ENCODE measurements at places on chromosomes 4 and X.

- DNase-seq, result no peak
Measured at GRCh38 chrX:135396566-135396965, 25.2 kb upstream of the SMIM10L2A start.

GRCh38 chr4:7139167-7139982 lies 53.0 kb upstream of the SORCS2 start:
- DNase-seq, result no peak

DNA sequence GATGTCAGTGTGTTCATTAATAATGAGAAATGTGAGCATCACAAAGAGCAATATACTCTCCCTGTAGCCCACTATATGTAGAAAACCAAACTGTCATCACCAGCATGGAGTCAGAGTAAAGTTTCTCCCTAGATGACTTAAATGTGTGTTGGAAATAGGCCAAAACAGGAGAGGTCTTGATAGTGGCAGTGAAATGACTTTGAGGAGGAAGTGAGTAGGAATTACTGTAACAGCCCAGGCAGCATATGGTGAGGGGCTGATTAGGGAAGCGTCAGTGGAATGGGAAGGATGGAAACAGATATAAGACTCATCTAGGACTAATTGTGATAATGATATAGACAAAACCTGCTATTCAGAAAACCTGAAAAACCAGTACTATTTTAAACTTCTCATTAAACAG lies 83.9 kb downstream of the ATXN3L start:
- no peak for DNase-seq

GRCh38 chr4:183353557-183353956 lies 31.3 kb upstream of the CLDN24 start:
- no peak for DNase-seq

GRCh38 chr4:114040319-114041116 lies 61.1 kb upstream of the ARSJ start:
- no peak for DNase-seq

- no peak for DNase-seq
Measured at GRCh38 chr4:153371701-153372234, 27.3 kb downstream of the MND1 start.

- peak; percentile 19 for DNase-seq
Measured at GRCh38 chr4:163540977-163541376, 46.5 kb downstream of the TMA16 start.

DNA sequence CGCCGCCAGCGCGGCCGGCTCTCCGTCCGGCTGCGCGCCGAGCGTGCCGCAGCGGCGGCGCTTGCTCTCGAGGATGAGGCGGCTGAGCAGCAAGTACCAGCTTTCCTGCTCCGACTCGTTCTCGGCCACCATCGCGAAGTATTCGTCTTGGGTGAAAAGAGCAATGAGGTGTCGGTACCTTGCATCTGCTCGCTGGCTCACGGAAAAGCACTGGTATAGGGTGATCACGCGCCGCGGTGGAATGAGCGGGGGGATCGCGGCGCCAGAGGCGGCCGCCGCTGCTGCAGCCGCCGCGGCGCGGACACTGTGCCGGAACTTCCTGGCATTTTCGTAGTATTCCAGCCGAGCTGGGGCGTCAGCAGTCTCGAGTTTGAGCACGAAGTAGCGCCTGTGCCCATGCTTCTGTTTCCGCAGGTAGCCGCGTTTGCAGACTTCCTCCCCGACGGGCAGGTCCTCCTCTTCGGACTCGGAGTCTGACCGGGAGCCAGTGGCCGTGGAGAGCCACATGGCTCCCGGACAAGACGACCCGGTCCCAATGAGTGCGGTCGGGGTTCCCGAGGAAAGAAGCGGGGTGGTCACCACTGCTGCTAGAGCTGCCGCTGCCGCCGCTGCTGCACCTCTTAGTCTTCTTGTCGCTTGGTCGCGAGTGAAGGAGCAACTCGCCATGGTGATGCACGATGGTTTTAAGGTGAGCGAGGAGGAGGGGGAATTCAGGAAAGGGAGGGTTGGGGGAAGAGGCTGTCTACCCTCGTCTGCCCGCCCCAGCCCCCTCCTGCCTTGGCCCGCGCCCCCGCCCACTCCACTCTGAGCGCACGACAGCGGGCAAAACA lies 469 bp downstream of the IRS4 start:
- no peak for DNase-seq

- no peak for DNase-seq
Measured at GRCh38 chr4:53515076-53515475, 76.2 kb downstream of the LNX1 start.

DNA sequence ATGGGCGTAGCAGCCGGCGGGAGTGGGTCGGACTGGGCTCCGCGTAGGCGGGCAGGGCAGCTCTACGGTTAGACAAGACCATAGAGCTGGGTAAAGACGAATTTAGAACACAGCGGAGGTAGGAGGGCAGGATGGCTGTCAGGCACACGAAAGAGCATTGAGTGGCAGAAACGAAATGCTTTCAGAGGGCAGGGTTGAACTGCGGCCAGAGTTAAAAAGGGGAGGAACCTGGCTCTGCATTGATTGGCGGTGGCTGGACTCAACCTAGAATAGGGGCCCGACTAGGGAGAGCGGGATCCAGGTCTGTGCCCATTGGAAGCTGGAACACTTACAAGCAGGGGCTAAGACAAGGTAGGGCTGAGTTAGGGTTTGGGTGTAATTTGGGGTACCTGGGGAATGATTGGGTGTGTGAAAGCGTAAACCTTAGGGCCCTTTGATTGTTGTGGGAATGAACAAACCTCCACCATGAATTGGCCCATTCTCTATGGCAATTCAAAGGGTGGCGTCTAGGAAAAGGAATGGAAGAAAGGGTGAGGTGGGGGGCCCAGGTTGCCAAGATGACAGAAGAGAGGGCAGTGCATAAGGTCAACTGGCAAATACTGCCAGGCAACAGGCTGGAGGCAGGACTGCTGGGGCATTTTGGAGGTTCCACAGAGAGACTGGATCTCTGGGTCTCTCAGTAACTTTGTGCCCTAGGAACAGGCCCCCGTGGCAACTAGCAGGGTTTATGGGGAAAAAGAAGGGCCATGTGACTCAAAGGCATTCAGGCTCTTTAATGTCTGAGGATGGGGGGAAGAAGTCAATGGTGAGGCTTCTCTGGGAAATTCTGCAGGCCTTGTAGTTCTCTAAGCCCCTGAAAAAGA lies 911 bp upstream of the ELK1 start:
- no peak for DNase-seq

DNA sequence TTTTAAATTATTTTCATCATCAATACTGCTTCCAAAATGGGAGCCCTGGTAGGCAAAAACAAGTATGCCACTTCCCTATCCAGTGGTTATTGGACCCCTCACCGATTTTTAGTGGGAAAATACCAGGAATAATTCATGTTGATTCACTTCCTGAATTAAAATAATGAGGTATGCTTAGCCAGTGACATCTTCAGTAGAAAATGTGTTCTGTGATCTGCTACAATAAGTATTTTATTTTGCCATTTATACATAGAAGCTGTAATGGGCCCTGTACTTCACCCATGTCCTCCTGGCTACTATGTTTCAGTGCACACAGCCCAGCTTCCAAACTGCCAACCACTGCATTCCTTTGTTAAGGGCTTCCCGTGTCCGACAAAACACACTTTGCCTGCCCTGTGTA lies 41.0 kb upstream of the KLHL34 start:
- DNase-seq, result no peak

DNA sequence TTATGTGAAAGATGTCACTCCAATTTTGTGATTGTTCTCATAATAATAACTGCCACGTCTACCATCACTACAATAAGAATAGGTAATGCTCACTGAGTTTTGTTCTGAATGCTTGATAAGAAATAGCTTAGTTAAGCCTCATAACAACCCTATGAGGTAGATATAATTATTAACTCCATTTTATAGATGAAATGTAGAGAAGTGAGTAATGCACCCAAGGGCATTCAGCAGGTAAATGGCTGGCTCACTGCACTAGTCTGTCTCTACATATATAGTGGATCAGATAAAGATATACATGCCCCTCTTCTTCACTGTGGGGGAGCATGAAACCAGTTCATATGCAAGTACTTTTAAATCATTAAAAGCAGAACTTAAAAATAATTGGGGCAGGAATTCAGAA lies 65.8 kb upstream of the SLC4A4 start:
- DNase-seq, result no peak

GRCh38 chrX:10021461-10022272 lies 54.5 kb downstream of the CLDN34 start:
- DNase-seq, result no peak

- DNase-seq, result no peak
Measured at GRCh38 chrX:150919401-150919800, 20.9 kb upstream of the CD99L2 start.

DNA sequence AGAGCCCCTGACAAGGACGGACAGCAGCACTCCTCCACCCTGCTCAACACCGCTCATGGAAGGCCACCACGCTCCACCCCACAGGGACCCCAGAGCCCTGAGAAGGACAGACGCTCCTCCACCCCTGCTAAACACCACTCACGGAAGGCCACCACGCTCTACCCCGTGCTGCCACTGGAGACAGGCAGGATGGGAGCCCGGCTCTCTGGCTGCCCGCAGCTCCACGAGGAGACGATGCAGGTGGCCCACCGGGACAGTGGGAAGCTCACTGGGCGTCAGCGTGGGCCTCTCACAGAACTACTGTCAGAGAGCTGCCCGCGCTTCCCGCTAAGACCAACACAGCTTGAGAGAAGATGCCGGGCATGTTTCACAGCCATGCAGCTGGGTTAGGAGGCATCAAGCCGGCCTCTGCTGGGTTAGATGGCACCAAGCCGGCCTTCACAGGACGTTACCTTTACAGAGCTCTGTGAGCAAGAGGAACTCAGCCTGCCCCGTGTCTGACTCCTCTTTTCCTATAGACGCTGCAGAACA lies 20.8 kb downstream of the GAK start:
- no peak for DNase-seq

DNA sequence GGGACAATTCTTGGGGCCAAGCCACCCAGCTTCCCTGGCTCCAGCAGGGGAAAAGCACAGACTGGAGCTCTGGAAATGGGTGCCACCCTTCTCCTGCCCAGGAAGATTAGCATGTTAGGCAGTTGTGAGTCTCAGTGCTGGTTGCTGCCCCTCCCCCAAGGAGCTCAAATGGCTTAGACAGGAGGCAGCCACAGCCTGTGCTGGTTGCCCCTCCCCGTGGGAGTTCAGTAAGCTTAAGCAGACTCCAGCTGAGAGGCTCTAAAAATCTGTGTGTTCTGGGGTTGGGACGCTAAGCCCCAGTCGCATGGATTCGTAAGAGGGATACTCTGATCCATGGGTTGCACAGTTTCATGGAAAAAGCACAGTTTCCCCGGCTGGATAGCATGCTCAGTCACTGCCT lies 92.7 kb upstream of the NDST3 start:
- no peak for DNase-seq

DNA sequence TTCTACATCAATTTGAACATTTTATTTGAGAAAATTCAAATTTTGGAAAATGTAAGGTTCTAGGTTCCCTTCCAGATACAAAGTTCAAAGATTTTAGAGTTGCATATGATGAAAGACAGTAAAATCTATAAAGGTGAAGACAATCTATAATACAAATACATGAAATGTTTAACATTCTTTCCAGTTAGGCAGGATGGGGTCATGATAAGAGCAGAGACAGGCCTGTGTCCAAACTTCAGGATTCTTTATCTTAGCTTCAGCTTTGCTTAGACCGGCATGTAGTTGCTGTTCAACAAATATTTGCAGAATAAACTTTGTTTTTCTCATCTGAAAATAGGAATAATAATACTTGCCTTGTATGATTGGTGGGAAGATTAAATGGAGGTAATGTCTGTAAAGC lies 4.5 kb upstream of the RPS6KA3 start:
- no peak for DNase-seq

DNA sequence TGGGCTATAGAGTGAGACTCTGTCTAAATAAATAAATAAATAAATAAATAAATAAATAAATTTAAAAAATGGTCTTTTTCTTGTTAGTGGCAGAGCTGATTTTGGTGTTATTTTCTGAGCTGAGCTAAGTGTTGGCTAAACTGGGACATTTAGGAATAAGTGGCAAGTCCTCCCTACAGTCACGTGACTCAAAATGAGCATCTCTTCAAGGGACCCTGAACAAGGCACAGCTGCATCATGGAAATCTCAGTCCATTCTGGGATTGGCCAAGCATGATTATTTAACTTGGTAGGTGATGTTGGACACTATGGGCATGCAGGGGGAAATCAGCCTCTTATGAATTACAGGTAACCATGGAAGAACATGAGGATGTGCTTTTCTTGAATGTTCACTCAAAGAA lies 42.0 kb downstream of the HAND2 start:
- no peak for DNase-seq

DNA sequence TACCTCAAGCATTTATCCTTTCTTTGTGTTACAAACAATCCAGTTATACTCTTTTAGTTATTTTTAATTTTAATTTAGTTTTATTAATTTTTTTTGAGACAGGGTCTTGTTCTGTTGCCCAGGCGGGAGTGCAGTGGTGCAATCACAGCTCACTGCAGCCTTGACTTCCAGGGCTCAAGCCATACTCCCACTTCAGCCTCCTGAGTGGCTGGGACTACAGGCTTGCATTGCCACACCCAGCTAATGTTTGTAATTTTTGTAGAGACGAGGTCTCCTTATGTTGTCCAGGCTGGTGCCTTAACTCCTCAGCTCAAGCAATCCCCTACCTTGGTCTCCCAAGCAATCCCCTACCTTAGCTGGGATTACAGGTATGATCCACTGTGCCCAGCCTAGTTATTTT lies 45.9 kb downstream of the CDKL5 start:
- no peak for DNase-seq
